ENCODE measurements at places on chromosomes 7 and 10. TPM values are rescaled to one million over a fixed set of nuclear protein-coding genes. Genes with fewer than 3 reads are reported as not detected.

Gene FAM131B
- total RNA-seq = 1.4 TPM

Gene FAM180A
- total RNA-seq = not detected

Gene PAPSS2
- 50.6 TPM for total RNA-seq

Gene KLF14
- not detected for total RNA-seq
